T-helper 2 cell treated with Interferon-gamma antibody and Interleukin-4, amounts not matched to agents 5 μg/mL and 100 μg/mL, for 36 hours (primary cell): ENCODE measurements at places on chromosomes 12 and 14.

DNA sequence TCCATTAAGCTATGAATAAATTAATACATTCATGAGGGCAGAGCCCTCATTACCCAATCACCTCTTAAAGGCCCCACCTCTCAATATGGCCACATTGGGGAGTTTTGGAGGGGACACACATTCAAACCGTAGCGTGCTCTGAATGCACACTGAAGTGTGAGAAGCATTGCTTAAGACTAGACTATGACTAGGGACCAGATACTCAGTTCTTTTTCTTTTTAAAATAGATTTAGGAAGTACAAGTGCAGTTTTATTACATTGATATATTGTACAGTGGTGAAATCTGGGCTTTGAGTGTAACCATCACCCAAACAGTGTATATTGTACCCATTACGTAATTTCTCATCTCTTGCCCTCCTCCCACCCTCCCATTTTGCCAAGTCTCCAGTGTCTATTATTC is 21.0 kb upstream of the JDP2 start:
- H3K27me3 ChIP-seq: peaks cover 6% of the 10 kb centered on the region
- H3K36me3 ChIP-seq: no peaks in the 10 kb centered on the region
- H3K4me1 ChIP-seq: no peaks in the 10 kb centered on the region
- no peak overlapping the region for H3K4me3 ChIP-seq
- DNase-seq: no peak
- H3K27ac ChIP-seq: no peak overlapping the region

DNA sequence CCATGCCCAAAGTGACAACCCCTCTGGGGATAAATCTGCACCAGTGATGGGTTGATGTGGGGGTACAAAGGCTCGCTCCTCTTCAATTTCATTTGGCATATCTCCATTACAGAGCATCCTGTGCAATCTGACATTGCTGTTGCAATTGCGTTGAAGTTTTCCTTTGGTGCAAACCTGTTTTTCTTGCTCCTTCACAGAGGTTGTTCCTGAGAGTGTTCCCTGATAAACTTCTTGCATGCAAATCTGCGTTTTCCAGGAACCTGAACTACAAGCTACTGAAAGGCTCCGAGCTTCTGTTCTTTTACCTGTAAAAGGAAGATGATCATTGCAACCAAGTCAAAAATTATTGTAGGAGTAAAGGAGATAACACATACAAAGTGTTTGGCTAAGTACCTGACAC is 26.1 kb downstream of the SERPINA11 start:
- peaks cover 3% of the 10 kb centered on the region for H3K4me1 ChIP-seq
- H3K27me3 ChIP-seq: peaks cover 14% of the 10 kb centered on the region
- H3K36me3 ChIP-seq: no peaks in the 10 kb centered on the region
- DNase-seq: no peak
- H3K4me3 ChIP-seq: no peak overlapping the region
- H3K27ac ChIP-seq: no peak overlapping the region

GRCh38 chr14:33570694-33571310 is 380.1 kb downstream of the EGLN3 start:
- no peaks in the 10 kb centered on the region for H3K36me3 ChIP-seq
- H3K27me3 ChIP-seq: no peaks in the 10 kb centered on the region
- no peak overlapping the region for H3K4me3 ChIP-seq
- no peak overlapping the region for H3K27ac ChIP-seq

GRCh38 chr12:130281153-130281799 is 56.4 kb upstream of the PIWIL1 start:
- H3K36me3 ChIP-seq: peaks cover 3% of the 10 kb centered on the region
- peak; percentile 14 for DNase-seq
- H3K4me1 ChIP-seq: peaks cover 5% of the 10 kb centered on the region
- no peak overlapping the region for H3K27ac ChIP-seq

- peaks cover 53% of the 10 kb centered on the region for H3K36me3 ChIP-seq
- H3K4me3 ChIP-seq: peak overlapping the region; percentile 99
- H3K4me1 ChIP-seq: peaks cover 25% of the 10 kb centered on the region
- peak overlapping the region; percentile 96 for H3K27ac ChIP-seq
- H3K27me3 ChIP-seq: no peaks in the 10 kb centered on the region
Measured at GRCh38 chr12:122501489-122501989, 807 bp upstream of the ZCCHC8 start.

- H3K36me3 ChIP-seq: no peaks in the 10 kb centered on the region
- no peak for DNase-seq
- H3K4me1 ChIP-seq: peaks cover 10% of the 10 kb centered on the region
- H3K4me3 ChIP-seq: no peak overlapping the region
- no peak overlapping the region for H3K27ac ChIP-seq
- peaks cover 27% of the 10 kb centered on the region for H3K27me3 ChIP-seq
Measured at GRCh38 chr12:52300796-52301691, 9.7 kb upstream of the KRT81 start.

GRCh38 chr12:91695964-91696363 is 449.7 kb downstream of the BTG1 start:
- peaks cover 2% of the 10 kb centered on the region for H3K27me3 ChIP-seq
- no peak overlapping the region for H3K27ac ChIP-seq
- H3K36me3 ChIP-seq: no peaks in the 10 kb centered on the region

DNA sequence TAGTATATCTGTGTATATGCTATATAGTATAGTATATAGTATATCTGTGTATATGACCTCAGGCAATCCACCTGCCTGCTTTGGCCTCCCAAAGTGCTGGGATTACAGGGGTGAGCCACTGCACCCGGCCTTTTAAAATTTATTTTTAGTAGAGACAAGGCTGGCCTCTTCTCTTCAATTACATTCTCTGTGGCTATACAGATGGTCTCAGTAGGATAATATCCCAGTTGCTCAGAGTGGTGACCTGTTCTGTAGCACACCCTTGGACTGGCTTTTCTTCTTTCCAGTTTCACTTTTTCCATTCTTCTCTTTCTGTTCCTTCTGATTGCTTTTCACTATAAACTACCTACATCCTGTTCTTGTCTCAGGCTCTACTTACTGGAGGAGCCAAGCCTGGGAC is 3.1 kb upstream of the NFATC4 start:
- H3K4me3 ChIP-seq: no peak overlapping the region
- no peak for DNase-seq
- no peaks in the 10 kb centered on the region for H3K36me3 ChIP-seq
- H3K27me3 ChIP-seq: peaks cover 72% of the 10 kb centered on the region
- H3K27ac ChIP-seq: no peak overlapping the region

DNA sequence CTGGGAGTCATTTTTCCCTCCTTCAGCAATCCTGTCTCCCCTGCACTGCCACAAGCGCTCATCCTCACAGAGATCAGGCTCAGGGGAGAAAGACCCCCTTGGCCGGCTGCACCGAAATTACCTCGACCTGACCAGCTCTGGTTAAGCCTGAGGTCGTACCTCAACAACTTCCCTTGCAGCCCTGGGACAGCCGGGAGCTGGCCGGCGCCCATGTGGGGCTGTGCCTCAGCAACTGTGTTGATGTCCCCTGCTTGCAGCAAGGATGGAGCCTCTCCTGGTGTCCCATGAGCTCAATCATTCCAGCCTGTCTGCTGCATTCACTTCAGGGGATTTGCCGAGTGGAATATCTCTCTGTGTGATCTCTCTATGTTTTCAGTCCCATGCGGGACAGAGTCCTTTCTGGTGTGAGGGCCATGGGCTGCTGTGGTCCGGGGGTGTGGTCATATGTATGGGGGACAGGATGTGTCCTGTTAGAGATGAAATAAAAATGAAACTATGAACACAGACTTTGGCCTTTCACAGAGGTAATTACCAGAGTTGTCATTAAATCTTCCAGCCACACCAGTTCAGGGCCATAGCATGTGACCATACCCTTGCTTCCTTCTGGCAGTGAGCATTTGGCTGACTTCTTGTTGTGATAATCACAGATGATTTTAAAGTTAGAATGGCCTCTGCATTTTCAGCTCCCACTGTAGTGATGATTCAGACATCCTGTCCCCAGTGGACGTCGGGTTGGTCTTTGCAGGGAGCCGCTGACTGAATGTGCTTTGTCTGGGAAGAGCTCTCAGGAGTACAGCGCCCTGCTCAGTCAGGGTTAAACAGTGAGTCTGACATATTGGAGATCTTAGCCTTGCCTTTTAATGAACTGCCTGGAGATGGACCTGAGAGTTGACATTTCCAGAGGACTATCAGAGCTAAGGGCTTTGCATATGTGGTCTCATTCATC is 405.9 kb downstream of the AACS start:
- no peak overlapping the region for H3K4me3 ChIP-seq
- DNase-seq: no peak
- H3K27me3 ChIP-seq: no peaks in the 10 kb centered on the region
- no peaks in the 10 kb centered on the region for H3K36me3 ChIP-seq

GRCh38 chr12:51505360-51506105 is 80.9 kb downstream of the SLC4A8 start:
- no peak for DNase-seq
- no peaks in the 10 kb centered on the region for H3K4me1 ChIP-seq
- no peak overlapping the region for H3K27ac ChIP-seq
- no peaks in the 10 kb centered on the region for H3K36me3 ChIP-seq

GRCh38 chr14:95483309-95484165 is 32.9 kb downstream of the SYNE3 start:
- H3K4me3 ChIP-seq: no peak overlapping the region
- H3K27ac ChIP-seq: no peak overlapping the region
- peaks cover 9% of the 10 kb centered on the region for H3K36me3 ChIP-seq

GRCh38 chr12:48532601-48533000 is 7.2 kb downstream of the OR8S1 start:
- no peak overlapping the region for H3K27ac ChIP-seq
- DNase-seq: no peak
- H3K36me3 ChIP-seq: no peaks in the 10 kb centered on the region
- no peak overlapping the region for H3K4me3 ChIP-seq
- H3K4me1 ChIP-seq: peaks cover 3% of the 10 kb centered on the region
- no peaks in the 10 kb centered on the region for H3K27me3 ChIP-seq
